ENCODE measurements at places on chromosomes 2 and 18. TPM values are rescaled to one million over a fixed set of nuclear protein-coding genes. Genes with fewer than 3 reads are reported as not detected.

The ABCA12 gene
- 0.15 TPM for total RNA-seq

The CXCR1 gene
- total RNA-seq = not detected

The KHK gene
- 10.7 TPM for total RNA-seq

The TMEM185B gene
- total RNA-seq = 50.1 TPM

The EVA1A gene
- total RNA-seq = 11.9 TPM

The CNOT11 gene
- 39.0 TPM for total RNA-seq

The HOXD9 gene
- total RNA-seq = 1.7 TPM

The SULT1C2 gene
- 0.48 TPM for total RNA-seq

The PDE11A gene
- total RNA-seq = 0.47 TPM

The CNRIP1 gene
- total RNA-seq = 1.9 TPM

The COBLL1 gene
- 3.9 TPM for total RNA-seq

The CYP1B1 gene
- 6.9 TPM for total RNA-seq

The RNF152 gene
- total RNA-seq = 0.05 TPM

The LHCGR gene
- not detected for total RNA-seq

The CRYGC gene
- total RNA-seq = not detected

The STK39 gene
- 14.0 TPM for total RNA-seq

The ELP2 gene
- 37.6 TPM for total RNA-seq

The GPC1 gene
- 240 TPM for total RNA-seq

The ALK gene
- not detected for total RNA-seq
